ENCODE measurements at places on chromosomes 3 and 15. TPM values are rescaled to one million over a fixed set of nuclear protein-coding genes. Genes with fewer than 3 reads are reported as not detected.

Gene TLR9
- total RNA-seq, result 1.1 TPM

Gene LMOD3
- 0.09 TPM for total RNA-seq

Gene GOLGA6L7
- total RNA-seq, result not detected

Gene TIMP4
- total RNA-seq, result 13.2 TPM

Gene LRRIQ4
- not detected for total RNA-seq

Gene SPATA12
- not detected for total RNA-seq

Gene GPR62
- 0.13 TPM for total RNA-seq

Gene TUSC7
- not detected for total RNA-seq

Gene AADACL2
- total RNA-seq, result not detected

Gene ATP8B4
- total RNA-seq, result 16.5 TPM

Data from sciatic nerve (tissue), 2 donors.